ENCODE measurements at places on chromosomes 3 and 15.
A peak's percentile ranks its signal among the peaks of the same experiment; 100 is the strongest.

DNA sequence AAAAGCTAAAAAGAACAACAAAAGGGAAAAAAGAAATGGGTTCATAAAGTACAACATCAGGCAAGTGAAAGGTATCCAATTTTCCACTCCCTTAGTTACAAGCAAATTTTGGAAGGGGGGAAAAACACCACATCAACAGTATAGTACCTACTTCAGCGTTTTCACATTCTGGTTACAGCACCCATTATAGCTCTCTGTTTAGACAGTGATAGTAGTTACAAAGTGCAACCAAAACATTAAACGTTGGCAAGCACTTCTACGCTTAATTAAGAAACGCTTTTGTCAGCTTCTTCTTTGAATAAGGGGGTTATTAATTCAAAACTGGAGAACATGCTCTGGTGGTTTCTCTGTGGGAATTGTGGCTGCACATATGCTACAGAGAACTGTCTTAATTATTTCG, 180.2 kb downstream of the VPS13C start:
- DNase-seq = no peak

DNA sequence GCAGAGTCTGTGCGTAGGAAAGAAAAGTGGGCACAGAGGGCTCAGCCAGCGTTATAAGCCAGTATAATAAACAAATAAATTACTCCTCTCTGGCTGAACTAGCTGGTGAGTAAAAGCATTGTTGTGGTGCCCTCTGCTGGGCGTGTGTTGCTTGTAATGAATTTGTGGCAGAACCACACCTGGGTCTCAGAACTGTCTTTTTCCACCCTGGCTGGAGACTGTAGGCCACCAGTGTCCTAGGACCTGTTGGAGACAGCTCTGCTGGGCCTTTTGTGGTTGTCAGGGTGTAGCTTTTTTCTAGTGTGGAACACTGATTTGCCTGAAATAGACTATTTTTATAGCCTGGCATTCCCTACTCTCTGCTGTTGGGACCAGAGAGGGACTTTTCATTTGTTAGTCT, 130.5 kb upstream of the EIF1B start:
- DNase-seq = peak; percentile 12

GRCh38 chr15:70974004-70974832, 81.6 kb downstream of the LRRC49 start:
- no peak for DNase-seq

GRCh38 chr3:51350751-51351150, 34.3 kb upstream of the MANF start:
- DNase-seq = no peak

GRCh38 chr3:49469037-49469935, 781 bp upstream of the DAG1 start:
- no peak for DNase-seq

GRCh38 chr3:111870620-111871019, 11.6 kb downstream of the PHLDB2 start:
- DNase-seq = no peak

DNA sequence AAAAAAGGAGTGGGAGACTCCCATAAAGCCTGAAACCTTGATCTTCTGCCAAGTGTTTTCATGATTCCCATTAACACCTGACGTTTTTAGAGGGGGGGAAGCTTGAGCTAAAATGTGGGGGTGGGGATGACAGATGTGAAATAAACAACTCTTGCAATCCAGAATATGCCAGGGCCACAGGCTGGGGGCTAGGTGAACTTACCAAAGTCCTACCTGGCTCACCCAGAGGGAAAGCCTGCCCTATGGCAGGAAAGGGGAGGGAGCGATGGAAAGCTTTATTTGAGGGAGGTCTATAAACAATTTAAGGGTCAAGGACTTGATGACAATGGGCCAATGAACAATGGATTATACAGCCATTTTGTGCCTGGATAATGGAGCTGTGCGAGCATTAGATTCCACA, 108.3 kb downstream of the LRIG1 start:
- no peak for DNase-seq

DNA sequence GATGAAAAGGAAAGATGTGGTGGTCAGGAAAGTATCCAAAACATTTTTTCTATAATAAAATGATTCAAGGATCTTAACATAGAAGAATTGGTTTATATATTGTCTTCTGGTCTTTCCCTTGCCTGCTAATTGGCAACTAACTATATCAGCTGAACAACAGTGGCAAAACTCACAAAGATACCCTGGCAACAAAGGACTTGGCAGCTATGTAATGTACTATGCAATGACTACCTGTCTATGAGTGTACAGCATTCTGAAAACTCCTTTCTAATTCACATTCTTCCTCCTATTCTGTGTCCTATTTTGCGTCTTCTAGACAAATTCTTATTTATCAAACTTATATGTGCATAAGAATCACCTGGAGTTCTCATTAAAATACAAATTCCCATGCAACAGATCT, 15.7 kb upstream of the SERPINI2 start:
- no peak for DNase-seq

DNA sequence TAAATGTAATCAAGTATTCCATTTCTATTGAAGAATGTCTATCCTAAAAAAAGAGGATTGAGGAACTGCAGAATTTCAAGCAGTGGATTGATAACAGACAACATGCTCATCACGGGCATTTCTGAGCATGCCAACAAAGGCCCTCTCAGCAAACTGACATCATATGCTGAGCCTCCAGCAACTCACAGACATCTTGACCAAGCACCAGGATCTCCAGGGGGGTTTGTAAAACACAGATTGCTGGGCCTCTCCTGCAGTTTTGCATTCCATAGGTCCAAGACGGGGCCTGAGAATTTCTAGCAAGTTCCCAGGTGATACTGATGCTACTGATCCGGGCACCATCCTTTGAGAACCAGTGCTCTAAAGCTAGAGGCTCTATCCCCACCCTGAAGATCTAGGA, 85.0 kb downstream of the FOXP1 start:
- DNase-seq = no peak

DNA sequence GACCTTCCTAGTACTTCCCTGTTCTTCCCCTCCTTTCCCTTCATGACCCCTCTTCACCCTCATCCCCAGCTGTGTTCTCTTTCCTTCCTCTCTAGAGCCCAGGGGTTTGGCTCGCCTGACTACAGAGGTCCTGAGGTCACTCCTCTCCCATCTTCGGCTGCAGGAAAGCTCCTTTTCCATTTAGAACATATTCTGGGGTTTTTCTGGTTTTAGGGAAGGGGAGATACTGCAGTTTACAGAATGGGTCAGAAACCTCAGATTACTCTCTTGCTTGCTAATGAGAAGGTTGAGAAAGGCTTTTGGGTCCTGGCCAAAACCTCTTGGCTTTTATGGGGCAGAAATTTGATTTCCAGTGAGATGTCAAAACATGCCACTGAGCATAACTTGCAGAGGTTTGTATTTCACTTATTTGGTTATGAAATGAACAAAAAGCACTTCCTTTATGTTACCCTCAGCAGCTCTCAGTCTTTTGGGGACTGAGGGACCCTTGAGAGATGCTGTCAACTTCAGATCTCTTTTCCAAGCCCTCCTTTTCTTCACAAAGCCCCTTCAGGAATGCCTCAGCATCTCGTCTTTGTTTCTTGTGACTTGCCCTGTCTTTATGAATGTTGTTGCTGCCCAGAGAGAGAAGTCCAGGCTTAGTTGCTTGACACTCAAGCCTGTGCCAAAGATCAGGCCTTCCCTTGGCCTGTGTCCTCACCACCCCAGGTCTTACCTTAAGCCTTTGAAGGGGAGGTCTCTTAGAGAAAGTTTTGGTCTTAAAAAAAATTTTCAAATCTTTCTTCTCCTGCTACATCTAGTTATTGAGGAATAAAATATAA, 121.7 kb upstream of the TPM1 start:
- DNase-seq = no peak

- DNase-seq = no peak
These were observed 233.3 kb downstream of the OPA1 start for GRCh38 chr3:193826159-193826795.

DNA sequence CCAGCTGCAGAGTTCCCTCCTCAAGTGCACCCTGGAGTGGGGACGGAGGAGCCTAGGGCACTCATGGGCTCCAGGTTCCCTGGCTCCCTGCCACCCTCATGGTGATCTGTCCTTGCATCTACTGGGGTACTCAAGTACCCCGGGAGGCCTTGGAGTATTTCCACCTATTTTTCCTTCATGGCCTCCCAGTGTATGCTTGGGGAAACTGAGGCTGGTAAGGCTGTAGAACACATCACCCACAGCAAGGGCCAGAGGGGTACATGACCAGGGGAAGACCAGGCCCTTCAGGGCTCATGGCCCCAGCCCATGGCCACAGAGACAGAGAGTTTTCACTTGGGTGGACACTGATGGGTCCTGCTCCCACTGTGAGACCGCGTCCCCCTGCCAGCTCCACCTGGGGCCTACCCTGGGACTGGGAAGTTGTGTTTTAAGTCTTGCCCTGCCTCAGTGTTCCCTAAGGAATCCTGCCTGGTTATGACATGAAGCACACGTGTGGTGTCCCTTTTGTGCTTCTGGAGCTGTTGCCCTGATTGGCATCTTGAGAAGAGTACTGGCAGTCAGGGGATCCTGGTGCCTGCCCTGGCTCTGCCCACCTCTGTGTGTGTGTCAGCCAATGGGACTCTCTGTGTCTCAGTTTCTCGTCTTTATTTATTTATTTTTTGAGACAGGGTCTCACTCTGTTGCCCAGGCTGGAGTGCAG, 132.8 kb downstream of the TJP1 start:
- DNase-seq = no peak

- DNase-seq = no peak
These were observed 615.6 kb upstream of the ADAMTS9 start for GRCh38 chr3:65303431-65303830.

DNA sequence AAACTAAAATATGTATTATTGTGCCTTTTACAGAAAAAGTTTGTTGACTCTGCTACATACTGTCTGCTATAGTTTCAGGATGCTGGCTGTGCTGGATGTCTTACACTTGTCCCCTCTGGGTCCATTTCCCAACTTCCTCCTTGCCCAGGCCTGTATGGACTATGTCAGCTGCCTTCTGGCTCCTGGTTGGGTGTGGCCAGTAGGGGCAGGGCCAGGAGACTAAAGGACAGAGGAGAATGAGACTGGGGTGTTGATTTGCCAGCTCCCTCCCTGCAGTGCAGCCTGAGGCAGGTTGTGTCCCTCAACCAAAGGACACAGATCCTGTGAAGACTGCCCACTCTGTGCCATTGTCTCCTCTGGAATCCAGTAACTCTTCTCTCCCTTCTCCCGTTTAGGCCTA, 90.6 kb upstream of the UBE2E2 start:
- DNase-seq = no peak

DNA sequence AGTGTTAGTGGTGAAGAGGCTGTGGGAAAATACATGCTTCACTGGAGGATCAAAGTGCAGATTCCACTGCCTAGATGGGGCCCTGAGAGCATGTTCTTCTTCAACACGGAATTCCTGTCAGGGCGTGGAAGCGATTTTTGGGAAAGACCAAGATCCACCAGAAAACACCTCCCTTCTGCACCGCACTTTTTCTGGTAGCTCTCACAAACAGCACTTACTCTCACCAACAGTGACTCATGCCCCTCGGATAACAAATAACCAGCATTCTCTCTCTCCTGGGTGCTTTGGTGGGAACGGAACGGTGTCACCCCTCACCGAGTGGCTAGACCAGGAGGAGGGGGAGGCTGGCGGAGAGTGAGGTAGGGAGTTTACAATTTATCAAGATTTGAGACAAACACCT, 40.1 kb downstream of the ADAMTSL3 start:
- DNase-seq = no peak

GRCh38 chr3:58494107-58494506, 2.2 kb downstream of the KCTD6 start:
- no peak for DNase-seq

DNA sequence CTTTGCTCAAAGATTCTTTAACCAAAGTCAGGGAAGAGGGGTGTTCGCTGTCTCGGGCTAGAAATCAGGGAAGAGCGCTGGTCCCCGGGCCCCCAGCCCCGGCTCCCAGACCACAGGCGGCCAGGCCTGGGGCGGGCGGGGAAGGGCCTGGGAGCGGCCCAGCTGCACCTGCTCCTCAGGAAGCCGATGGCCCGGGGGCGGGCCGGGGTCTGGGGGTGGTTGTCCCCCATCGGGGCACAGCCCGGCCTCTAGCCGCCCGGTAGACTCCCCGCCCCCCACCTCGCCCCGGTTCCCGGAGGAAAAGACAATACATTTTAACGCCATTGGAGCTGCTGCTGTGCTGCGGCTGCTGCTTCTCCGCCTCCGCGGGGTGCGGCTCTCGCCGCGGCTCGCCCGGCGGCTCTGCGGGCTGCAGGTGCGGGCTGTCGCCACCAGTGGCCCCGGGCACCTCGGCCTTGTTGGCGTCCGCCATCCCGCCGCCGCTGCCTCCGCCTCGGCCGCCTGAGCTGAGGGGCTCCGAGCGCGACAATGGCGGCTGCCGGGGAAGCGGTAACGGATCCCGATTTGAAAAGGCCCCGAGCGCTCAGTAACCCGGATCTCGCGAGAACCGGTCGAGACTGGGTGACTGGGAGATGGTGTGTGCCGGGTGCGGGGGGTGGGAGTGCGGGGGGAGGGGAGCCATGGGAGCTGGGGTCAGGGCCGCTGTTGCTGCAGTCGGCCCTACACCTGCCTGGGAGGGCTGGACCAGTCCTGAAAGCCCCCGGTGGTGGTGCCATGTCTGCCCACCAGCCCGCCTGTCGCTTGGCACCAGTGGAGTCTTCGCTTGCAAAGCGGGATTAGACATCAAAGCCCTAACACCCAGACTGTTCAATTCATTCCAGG, at the start of gene MYEF2:
Gene MYEF2 (minus strand): TSS at position 530 of the 882 bp plus-strand sequence. CDS start 58 bp downstream, at position 472.
- DNase-seq = peak; percentile 75

- DNase-seq = peak; percentile 9
These were observed 10.5 kb upstream of the BUB1B start for GRCh38 chr15:40150163-40150925.

- no peak for DNase-seq
These were observed 67.9 kb downstream of the FGF7 start for GRCh38 chr15:49490966-49491365.

- DNase-seq = no peak
These were observed 333.0 kb downstream of the LPP start for GRCh38 chr3:188486952-188487351.

- no peak for DNase-seq
These were observed 31.3 kb downstream of the LAMP3 start for GRCh38 chr3:183131186-183131725.

DNA sequence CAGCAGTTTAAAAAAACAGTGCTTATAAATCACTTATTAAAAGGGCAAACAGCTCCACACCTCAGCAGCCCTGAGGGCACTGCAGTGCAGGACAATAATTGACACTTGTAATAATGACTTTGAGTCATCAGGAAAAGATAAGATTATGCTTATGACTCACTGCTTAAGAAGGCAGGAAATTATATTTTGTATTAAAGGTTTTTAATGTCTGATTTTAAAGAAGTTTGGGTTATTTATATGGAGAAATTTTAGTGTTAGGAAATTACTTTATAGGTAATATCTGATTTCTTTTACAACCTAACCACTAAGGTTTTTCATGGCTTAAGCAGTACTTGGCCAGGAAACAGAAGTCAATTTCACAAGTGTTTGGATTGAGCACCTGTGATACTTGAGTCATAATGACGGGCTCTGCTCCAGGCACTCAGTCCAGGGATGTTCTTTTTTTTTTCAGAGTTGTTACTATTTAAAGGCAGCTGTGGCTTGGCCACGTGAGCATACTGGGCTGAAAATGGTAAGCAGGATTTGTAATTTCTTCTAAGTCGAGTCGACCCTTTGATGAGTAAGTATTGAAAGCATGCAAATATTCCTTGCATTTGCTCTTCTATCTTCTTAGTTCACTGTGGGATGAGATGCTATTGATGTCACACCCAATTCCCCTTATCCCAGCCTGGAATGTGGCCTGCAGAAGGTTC, 21.6 kb upstream of the SLC6A20 start:
- DNase-seq = no peak

Data from CD4-positive, alpha-beta T cell treated with Interleukin-1 beta for 1 hour (primary cell).